Putamen (tissue), 1 donor: ENCODE measurements at places on chromosomes 6 and 20.
A peak's percentile ranks its signal among the peaks of the same experiment; 100 is the strongest.

GRCh38 chr6:79170431-79170830, 64.1 kb downstream of the HMGN3 start:
- DNase-seq = no peak

DNA sequence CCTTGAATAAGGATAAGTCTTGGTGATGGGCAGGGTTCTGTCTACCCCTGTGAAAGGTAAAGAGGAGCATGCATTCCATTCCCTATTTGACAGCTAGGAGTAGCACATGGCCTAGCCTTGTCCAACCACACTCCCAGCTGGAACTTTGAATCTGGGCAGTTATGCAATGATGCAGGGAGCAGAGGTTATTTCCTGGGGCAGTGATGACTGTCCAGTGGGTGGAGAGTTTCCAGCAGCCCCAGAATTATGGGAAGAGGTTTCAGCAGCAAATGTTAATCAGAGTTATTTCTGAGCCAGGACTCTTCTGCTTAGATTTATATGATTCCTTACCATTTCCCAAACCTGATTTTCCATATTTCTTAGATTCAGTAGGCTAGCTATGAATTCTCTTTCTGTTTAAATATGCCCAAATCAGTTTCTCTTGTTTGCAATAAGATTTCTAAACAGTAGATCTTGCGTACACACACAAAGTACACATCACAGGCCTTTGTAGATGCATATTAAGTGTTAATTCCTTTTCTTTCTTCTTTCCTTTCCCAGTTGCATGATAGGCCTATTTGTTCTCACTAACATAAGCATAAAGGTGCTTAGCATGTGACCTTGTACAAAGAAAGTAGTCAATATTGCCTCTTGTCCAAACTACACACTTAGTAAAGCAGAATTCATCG, 17.3 kb upstream of the TXLNB start:
- no peak for DNase-seq

GRCh38 chr6:93293872-93294271, 125.5 kb downstream of the EPHA7 start:
- no peak for DNase-seq

DNA sequence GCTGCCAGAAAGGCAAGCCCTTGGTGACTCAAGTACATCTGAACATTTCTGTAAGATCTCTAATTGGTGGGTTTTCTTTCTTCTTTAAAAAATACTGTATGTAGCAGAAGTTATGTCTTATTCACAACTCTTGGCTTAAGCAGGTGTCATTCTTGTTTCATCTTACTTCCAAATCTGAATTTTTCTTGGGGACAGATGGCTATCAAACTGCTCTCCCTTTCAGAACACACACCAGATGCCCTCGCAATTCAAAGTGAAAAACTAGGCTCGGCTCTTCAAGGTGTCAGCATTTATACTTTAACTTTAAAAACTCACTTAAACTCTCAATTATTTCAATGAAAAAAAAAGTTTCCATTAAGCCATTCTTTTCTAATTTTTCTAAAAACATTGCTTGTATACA, 49.7 kb downstream of the PAK5 start:
- no peak for DNase-seq

GRCh38 chr6:157314705-157315321, 8.5 kb downstream of the TMEM242 start:
- peak; percentile 76 for DNase-seq

- DNase-seq = no peak
These were observed 151.7 kb downstream of the TMEM200A start for GRCh38 chr6:130517444-130517931.

DNA sequence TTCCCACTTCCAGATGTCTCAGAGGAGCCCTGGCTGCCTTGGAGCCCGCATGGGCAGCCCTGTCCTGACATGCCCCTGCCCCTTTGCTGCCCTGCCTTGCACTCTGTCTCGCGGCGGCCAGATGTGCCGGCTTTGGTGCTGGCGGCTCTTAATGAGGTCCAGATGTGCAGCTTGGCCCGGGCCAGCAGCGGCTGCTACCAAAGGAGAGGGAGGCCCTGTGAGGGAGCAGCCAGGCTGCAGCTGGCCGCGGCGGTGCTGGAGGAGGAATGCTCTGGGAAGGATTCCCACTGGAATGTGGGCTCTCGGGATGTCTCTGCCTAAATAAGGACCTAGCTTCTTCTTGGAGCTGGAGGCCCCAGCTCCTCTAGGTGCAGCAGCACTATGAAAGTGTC, 72.4 kb downstream of the FGD2 start:
- DNase-seq = no peak

- peak; percentile 43 for DNase-seq
These were observed 109.3 kb downstream of the GPX5 start for GRCh38 chr6:28634761-28635546.

DNA sequence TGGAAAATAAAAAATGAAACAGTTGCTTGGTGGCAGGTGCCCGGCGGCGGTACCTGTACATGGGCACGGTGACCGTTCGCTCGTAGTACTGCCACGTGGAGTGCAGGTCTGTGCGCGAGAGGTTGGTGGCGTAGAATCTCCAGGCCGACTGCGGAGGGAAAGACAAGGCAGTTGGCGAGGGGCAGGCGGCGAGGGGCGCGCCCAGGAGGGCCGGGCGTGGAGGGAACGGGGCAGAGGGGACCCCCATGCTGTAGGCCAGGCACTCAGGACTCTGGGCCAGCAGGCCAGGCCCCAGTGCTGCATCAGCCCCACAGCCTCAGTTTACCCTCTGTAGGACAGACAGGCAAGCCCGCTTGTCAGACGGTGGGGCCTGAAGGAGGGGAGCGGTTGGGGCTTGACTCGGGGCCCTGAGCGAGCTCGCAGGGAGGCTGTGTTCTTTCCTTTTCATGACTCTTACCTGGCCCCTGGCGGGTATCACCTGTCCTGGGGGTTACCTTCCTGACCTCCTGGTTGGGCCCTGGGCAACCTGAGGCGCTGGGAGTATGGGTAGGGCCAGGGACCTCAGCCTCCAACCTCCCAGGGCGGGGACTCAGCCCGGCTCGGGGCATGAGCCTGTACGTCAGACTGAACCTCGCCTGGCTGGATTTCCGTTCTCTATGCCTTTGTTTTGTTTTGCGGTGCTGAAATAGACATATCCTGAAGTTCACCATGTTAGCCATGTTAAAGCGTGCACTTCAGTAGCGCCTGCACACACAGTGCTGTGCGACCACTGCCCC, 38.5 kb downstream of the KCNQ2 start:
- no peak for DNase-seq

DNA sequence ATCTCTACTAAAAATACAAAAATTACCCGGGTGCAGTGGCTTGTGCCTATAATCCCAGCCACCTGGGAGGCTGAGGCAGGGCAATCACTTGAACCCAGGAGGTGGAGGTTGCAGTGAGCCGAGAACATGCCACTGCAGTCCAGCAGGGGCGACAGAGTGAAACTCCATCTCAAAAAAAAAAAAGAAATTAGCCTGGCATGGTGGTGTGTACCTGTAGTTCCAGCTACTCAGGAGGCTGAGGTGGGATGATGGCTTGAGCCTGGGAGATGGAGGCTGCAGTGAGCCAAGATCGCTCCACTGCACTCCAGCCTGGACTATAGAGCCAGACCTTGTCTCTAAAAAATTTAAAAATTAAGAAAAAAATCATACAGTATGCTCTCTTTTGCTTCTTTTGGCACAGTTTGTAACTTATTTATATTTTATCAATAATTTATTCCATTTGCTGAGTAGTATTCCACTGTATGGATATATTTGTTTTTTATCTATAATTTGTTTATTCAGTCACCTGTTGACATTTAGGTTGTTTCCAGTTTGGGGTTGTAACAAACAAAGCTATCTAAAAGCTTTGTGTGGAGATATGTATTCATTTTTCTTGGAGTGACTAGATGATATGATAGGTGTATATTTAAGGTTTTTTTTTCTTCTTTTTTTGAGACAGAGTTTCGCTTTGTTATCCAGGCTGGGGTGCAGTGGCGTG, 8.0 kb upstream of the MYBL2 start:
- DNase-seq = no peak
